ENCODE measurements at places on chromosomes 5 and 9. TPM values are rescaled to one million over a fixed set of nuclear protein-coding genes. Genes with fewer than 3 reads are reported as not detected.

The LRRC70 gene
- 5.8 TPM for total RNA-seq

The SLC36A2 gene
- 0.04 TPM for total RNA-seq

The EHMT1 gene
- total RNA-seq, result 29.9 TPM

The SLC6A19 gene
- not detected for total RNA-seq

The CCNJL gene
- total RNA-seq, result 3.8 TPM

The RALGPS1 gene
- total RNA-seq, result 6.3 TPM

The PPP3R2 gene
- total RNA-seq, result 0.04 TPM

The BRINP1 gene
- 0.18 TPM for total RNA-seq

The PCYOX1L gene
- 6.3 TPM for total RNA-seq

The PCDHA12 gene
- 0.09 TPM for total RNA-seq

The CDX1 gene
- 0.27 TPM for total RNA-seq

The ALDH1B1 gene
- 15.7 TPM for total RNA-seq

The PCDHGC3 gene
- 52.7 TPM for total RNA-seq
